NCI-H446 (cell line): ENCODE measurements at places on chromosomes 7 and 10.

- DNase-seq = no peak
Observed at GRCh38 chr7:24912874-24913514, 67.0 kb downstream of the OSBPL3 start.

- DNase-seq = no peak
Observed at GRCh38 chr10:74151879-74152722, 1.1 kb downstream of the ADK start.

- peak; percentile 34 for DNase-seq
Observed at GRCh38 chr10:76036111-76036940, 604.9 kb downstream of the LRMDA start.

DNA sequence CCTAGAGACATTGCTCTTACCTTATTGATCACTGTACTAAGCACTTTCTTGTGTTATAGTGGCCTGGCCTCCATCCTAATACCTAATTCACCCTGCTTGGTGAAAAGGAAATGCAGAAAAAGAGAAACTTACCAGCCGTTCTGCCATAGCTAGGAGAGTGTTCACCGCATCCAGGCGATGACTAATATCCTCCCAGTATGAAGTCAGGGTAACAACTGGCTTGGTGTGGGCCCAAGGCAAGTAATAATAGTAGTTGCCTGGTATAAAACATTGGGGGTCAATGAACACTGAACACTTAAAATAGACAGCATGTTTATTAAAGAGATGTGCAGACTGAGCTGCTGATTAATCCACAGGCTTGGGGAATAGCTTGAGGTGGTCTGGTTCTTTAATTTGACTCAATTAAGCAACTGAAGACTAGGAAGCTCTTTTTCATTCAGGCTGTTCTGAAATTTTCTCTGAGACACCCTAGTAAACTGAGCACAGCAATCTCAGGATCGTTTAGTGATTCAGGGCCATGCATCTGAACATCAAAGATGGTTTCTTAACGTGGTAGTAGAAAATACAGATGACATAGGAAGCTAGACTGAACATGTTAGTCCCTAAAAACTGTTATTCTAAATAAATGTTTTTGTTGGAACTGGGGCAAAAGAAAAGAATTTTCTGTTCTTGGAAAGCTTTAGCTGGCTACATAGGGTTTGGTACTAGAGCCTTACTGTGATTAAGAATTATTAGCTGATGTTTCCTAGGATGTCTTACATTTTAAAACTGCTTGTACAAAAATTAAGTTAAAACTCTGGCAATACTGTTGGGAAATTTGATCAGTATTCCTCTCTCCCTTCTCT, 102.2 kb downstream of the MYOF start:
- no peak for DNase-seq

DNA sequence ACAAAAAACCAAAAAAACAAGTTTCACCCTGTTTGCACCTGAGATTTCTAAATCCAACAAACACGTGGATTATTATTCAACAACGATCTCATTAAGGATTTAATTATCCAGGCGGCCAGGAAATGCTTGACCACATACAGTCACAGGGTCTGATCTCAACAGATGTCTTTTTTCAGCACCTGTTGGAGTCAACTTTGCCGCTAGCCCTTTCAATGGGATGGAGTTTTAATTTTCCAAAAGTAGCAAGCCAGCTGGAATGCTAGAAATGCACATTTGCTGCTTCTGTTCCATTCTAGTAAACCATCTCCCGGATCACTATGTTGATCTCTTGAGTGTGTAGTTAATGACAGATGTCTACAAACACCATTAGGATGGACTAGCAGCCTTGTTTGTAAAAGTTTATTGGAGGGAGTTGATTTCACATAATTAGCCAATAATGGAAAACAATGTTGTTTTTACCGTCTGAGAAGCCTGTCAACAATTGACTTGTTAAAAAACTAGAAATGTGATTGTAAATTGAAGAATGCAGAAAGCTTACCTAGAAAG, 64.2 kb upstream of the DKK1 start:
- DNase-seq = no peak

- DNase-seq = no peak
Observed at GRCh38 chr10:4568086-4568485, 257.9 kb upstream of the AKR1E2 start.

- no peak for DNase-seq
Observed at GRCh38 chr10:79013406-79013987, 55.3 kb upstream of the ZMIZ1 start.

DNA sequence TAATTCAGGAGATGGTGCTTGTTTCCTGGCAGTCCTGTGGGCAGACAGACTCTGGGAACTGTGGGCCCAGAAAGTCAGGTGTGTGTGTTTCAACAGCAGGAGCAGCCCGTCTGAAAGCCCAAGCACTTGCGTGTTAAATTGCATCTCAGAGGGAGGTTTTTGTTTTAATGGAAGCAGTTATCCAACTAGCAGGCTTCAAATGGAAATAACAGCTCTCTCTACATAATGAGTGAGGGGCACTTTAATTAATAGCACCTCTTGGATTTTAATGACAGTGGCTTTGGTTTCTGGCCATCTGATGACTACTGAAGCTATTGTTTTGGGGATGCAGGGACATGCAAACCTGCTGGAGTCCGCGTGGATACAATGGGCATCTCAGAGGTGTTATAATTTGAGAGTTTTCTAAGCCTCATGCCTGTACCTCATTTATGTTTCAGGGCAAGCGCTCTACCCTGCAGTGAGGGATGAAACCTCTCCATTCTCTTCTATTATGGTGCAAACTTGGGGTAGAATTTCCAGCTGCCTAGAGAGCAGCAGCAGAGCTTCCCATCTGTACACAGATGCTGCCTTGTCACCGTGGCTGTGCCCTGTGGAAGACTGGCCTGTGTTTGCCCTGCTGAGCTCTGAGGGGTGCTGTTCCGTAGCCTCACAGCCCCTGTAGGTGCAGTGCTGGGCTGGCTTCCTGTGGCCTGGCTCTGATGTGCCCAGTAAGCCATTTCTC, 206.6 kb upstream of the GPR26 start:
- DNase-seq = no peak

- DNase-seq = no peak
Observed at GRCh38 chr7:4266270-4267040, 415.6 kb upstream of the FOXK1 start.

DNA sequence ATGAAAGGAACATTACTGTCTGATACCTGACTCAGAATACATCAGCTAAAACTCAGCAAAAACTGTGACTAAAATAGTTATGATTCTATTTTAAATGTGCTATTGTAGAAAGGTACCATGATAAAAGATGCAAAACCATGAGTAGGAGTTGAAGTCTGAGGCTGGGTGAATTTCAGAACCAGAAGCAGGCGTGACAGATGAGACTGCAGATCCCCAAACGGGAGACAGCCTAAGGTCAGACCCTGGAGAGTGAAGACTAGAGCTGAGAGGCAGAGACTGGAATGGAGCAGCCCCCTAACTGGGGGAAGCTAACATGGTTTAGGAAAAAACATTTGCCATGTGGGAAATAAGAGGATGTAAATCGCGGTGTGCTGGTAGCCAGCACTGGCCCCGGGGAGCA, 275.8 kb downstream of the POM121L12 start:
- DNase-seq = no peak

GRCh38 chr10:32104181-32104580, 48.0 kb upstream of the KIF5B start:
- no peak for DNase-seq

GRCh38 chr10:100723770-100724530, 21.4 kb upstream of the PAX2 start:
- DNase-seq = no peak

- no peak for DNase-seq
Observed at GRCh38 chr7:151139071-151139790, 28.3 kb downstream of the GBX1 start.

GRCh38 chr10:128839134-128839533, 627.9 kb upstream of the MGMT start:
- no peak for DNase-seq

DNA sequence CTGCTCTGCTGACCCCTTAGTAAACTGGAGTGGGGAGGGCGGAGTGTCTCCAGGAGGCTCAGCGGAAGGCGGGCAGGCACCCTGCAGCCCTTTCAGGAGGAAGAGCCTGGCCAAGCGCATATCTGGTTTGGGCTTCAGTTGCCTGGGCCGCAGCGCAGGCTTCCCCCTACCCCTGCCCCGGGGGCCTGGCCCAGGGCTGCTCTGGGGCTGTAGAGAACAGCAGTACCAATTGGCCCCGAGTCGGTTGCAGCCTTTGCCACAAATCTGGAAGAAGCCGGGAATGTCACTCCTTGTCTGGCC, 28.1 kb upstream of the JAKMIP3 start:
- DNase-seq = no peak

DNA sequence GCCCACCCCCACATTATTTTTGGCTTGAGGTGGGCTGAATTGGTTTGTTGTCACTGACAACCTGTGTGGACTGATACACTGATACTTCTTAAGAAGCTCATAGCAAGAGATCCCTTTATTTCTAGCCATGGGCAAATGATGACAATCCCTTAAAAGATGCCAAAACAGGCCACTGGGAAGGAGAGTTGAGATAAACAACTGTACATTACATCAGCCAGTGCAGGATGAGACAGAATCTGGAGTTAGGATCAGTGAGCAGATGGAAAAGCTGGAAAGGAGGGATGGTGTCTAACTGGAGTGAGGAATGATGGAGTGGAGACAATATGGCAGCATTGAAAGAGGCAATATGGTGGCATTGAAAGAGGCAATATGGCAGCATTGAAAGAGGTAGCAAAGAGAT, 195.9 kb upstream of the LYZL2 start:
- no peak for DNase-seq

DNA sequence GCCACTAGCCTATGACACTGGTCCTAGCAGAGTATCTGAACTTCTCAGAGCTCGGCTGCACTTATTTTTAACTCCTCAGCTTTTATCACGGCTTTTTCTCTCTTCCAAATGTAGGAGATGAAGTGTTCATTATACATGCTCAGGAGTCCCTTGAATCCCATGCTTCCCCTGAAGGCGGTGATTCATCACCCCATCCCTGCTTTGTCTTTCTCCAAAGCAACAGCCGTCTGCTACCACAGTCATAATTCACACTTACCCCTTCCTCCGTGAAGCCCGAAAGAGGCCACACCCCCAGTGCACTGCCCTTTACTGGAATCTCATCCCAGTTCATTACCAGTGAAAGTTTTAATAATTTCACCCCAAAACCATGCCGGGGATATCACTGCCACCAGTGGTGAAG, 301.5 kb upstream of the SHH start:
- DNase-seq = no peak

DNA sequence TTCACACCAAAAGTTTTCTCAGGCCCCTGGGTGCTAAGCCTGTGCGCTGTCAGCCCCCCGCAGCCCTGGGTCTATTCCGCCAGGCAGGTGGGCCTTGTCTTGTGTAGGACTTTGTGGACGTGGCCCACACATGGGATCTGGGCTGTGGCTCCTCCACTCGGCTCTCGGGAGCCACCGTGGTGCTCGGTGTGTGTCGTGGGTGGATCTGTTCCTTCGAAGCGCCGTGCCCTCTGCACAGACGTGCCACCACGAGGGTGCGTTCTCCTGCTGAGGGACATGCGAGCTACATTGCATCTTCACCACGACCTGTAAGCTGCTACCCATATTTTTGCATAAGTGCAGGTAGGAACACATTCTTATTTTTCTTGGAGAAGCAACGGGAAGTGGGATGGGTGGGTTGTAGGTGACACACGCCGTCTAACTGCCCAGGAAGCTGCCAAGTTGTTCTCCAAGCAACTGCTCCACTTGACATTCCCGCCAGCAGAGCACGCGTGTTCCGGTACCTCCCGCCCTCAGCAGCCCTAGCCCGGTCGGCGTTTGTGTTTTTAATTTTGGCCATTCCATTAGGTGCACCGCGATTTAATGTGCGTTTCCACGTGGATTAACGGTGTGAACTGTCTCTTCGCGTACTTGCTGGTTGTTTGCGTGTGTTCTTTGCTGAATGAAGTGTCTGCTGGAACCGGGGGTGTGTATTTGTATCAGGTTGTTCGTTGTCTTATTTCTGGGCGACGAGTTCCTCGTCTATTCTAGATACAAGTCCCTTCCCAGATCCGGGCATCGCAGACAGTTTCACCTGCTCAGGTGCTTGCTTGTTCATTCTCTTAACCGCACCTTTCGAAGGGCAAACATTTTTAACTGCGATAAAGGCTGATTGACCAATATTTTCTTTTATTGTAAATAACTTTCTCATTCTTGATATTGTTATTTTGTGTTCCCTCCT, 47.4 kb upstream of the CFAP46 start:
- DNase-seq = no peak

- DNase-seq = no peak
Observed at GRCh38 chr7:84970670-84971069, 216.2 kb downstream of the SEMA3D start.

GRCh38 chr10:51014680-51015389, 59.5 kb upstream of the PRKG1 start:
- no peak for DNase-seq

DNA sequence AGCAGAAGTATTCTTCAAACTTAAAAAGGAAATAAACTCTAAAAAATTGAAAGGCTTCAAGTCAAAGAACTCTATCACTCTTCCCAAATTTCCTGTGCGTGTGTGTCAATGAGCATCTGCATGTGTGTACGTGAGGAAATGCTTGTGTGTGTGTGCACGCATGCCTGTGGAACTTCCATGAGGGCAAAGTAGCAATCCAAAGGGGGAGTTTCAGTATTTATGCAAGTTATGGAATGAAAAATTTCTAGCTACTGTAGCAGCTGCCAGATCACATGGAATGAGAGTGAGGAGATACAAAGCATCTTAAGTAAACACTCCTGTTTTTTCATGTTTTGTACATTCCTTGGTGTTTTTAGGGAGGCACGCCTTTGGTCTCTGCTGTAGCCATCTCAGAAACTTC, 152.6 kb downstream of the RAPGEF5 start:
- DNase-seq = no peak

- DNase-seq = no peak
Observed at GRCh38 chr7:127337581-127337980, 54.9 kb downstream of the ZNF800 start.

DNA sequence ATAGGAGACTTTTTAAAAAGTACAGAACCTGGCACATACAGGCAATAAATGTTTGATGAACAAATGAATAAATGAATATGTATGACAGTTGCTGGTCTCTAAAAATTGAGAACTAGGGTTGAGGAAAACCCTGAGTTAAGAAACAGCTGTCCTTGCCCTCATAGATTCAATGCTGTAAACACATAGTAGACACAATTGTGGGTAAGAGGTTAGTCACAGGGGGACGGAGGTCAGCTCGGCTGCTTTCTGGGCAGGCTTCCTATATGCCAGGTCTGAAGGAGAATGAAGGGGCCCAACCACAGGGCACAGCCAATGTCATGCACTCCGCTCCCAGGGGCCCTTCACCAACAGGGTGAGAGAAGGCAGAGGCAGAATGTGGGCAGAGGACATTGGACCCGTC, 143.3 kb upstream of the RSU1 start:
- DNase-seq = no peak

GRCh38 chr10:30873411-30873810, 158.3 kb downstream of the ZNF438 start:
- no peak for DNase-seq
